Right lobe of liver (tissue), 6 donors: ENCODE measurements at places on chromosomes 16 and 17.
A peak's percentile ranks its signal among the peaks of the same experiment; 100 is the strongest.

DNA sequence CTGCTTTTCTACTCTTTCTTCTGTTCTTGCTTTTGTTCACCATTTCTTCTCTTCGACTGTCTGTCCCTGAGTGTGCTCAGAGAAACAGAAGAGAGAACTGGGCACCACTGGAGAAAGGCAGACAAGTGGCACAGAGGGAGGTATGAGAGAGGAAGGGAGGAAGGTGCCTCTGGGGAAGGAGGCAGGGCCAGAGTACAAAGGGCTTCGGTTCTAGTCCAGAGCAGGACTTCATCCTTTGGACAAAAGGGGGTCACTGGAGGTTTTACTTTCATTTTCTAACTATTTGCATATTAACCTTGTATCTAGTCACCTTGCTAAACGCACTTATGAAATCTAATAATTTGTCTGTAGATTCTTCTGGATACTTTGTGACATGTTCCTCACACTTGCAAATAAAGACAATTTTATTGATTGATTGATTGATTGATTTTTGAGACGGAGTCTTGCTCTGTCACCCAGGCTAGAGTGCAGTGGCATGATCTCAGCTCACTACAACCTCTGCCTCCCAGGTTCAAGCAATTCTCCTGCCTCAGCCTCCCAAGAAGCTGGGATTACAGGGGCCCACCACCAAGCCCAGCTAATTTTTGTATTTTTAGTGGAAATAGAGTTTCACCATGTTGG, 13.5 kb downstream of the ITGB4 start:
- H3K36me3 ChIP-seq: no peaks in the 10 kb centered on the region
- no peak for DNase-seq
- H3K27ac ChIP-seq: no peak overlapping the region

DNA sequence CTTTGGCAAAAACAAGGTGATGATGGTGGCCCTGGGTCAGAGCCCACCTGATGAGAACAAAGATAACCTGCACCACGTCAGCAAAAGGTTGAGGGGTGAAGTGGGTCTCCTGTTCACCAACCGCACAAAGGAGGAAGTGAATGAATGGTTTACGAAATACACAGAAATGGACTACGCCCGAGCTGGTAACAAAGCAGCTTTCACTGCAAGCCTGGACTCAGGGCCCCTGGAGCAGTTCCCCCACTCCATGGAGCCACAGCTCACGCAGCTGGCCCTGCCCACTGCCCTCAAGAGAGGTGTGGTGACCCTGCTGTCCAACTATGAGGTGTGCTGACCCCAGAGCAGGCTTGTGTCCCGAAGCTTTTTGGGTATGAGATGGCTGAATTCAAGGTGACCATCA, 29.7 kb upstream of the DLX4 start:
- peaks cover 4% of the 10 kb centered on the region for H3K27me3 ChIP-seq
- no peaks in the 10 kb centered on the region for H3K4me1 ChIP-seq
- no peak overlapping the region for H3K4me3 ChIP-seq
- DNase-seq: no peak
- H3K27ac ChIP-seq: no peak overlapping the region
- H3K36me3 ChIP-seq: no peaks in the 10 kb centered on the region

DNA sequence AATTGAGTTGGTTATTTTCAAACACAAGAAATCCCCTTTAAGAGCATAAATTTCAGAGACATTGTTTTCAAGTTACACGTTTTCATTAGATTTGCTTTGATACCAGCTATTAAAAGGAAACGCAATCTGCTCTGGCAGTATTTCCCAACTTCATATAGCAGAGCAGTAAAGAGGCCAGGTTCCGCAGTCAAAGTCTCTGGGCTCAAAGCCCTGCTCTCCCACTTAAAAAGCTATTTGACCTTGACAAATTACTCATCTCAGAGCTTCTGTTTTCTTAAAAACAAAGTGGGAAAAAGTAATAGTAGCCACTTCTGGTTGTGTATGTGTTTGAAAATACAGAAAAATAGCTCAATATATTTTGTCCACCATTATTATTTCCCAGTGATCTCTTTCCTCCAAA, 89.7 kb upstream of the CDYL2 start:
- no peak overlapping the region for H3K27ac ChIP-seq
- no peaks in the 10 kb centered on the region for H3K4me1 ChIP-seq
- no peak overlapping the region for H3K4me3 ChIP-seq
- H3K36me3 ChIP-seq: no peaks in the 10 kb centered on the region
- no peak for DNase-seq

DNA sequence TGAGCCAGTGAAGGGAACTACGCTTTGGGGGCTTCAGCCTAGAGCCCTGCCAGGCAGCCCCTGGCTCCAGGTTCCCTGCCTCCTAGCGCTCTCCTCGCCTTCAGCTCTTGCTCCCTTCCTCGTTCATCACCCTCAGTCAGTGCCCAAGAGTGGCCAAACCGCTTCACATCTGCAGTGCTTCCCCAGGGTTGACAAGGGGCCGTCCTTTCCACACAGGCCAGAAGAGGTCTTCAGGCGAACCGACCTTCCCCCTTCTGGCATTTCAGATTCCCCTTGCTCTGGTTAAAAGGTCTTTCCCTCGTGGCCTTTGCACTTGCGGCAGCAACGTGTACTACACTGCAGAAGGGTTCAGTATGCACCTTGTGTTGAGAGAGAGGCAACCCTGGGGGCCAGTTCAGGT, 4.1 kb downstream of the RASD1 start:
- peaks cover 19% of the 10 kb centered on the region for H3K4me1 ChIP-seq
- H3K36me3 ChIP-seq: peaks cover 11% of the 10 kb centered on the region
- no peak overlapping the region for H3K27ac ChIP-seq
- DNase-seq: no peak

DNA sequence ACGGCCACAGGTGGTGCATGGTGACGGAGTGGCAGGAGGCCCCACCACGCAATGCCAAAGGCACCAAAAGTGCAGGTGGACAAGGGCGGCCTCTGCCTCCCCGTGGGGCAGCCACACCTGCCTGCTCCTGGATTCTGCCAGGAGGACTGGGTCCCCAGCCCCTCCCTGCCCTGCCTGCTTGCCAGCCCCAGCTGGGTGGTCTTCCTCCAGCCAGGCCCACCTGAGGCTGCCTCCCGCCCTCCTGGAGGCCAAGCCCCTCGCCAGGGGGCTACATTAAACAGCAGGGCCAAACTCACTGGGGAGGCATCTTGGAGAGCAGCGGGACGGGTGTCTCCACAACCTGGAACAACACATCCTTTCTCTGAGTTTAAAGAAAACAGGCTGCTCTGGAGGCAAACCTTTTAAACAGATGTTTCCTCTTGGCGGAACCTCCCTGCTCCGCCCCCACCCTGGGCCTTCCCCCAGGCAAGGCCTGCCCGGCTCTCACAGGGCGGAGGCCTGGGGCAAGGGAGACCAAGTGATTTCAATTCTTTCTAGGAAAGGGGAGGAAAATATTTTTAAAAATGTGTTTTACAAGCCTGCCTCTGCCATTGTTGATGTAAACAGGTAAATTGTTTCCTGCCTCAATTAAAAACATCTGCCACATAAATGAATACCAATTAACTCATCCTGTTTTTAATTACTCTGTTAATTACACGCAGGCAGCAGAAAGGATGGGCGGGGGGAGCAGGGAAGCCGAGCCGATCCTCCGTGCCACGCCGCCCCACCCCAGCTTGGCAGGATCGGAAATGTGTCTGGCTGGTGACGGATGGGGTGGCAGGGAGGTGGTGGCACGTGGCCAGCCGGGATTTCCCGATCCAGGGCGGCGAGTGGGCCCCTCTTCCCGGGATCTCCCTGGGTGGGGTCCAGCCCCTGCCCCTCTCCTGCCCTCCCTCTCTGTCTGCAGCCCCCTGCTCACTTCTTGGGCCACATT, 54.4 kb upstream of the PABPN1L start:
- no peak overlapping the region for H3K4me3 ChIP-seq
- no peak overlapping the region for H3K27ac ChIP-seq
- no peaks in the 10 kb centered on the region for H3K36me3 ChIP-seq
- no peak for DNase-seq

DNA sequence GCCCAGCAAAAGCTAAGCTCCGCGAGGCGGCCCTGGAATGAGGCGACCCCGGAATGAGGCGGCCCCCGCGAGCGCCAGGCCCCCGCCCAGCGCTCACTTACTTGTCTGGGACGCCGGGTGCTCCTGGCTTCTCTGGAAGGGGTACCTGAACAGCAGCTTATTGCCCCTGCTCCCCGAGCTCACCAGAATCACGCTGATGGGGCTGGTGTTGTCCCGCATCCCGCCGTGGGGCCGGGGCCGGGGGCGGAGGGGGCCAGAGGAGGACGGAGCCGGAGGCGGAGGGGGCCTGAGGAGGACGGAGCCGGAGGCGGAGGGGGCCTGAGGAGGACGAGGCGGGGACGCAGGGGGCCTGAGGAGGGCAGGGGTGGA, 440 bp downstream of the NPRL3 start:
- H3K4me1 ChIP-seq: no peaks in the 10 kb centered on the region
- H3K4me3 ChIP-seq: peak overlapping the region; percentile 77

DNA sequence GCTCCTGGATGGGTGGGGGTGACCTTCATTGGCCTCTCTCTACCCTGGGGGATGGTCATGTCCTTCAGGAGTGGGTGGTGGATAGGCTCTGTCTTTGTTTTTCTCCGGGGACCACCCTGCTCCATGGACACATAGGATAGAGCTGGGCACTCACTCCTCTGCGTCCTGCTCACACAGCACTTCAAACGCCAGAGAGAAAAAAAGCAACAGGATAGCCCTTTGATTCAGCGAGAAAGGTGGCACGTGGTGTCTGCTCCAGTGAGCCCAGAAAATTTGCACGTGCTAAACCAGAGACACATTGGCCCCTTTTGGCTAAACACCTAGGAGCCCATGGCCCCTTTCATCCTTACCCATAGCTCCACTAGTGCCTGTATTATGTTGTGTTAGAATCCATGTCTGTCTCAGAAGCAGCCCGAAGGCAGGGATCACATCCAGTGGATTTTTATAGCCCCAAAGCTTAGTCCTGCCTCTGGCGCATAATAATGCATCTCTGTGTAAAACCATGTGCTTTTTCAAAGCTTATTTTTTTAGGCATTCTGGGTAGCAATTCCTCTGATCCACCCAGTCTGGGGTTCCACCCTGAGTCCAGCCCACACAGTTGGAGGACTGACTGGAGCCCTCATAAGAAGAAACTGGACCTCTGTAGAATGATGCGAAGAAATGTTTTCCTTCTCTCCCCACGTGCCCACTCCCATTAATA, 90.1 kb downstream of the ASIC2 start:
- no peaks in the 10 kb centered on the region for H3K36me3 ChIP-seq
- no peak for DNase-seq
- no peaks in the 10 kb centered on the region for H3K27me3 ChIP-seq

- no peaks in the 10 kb centered on the region for H3K4me1 ChIP-seq
- no peak overlapping the region for H3K4me3 ChIP-seq
- no peak for DNase-seq
- no peaks in the 10 kb centered on the region for H3K27me3 ChIP-seq
- no peak overlapping the region for H3K27ac ChIP-seq
Measured at GRCh38 chr17:7634384-7634783, 4.4 kb downstream of the SHBG start.

DNA sequence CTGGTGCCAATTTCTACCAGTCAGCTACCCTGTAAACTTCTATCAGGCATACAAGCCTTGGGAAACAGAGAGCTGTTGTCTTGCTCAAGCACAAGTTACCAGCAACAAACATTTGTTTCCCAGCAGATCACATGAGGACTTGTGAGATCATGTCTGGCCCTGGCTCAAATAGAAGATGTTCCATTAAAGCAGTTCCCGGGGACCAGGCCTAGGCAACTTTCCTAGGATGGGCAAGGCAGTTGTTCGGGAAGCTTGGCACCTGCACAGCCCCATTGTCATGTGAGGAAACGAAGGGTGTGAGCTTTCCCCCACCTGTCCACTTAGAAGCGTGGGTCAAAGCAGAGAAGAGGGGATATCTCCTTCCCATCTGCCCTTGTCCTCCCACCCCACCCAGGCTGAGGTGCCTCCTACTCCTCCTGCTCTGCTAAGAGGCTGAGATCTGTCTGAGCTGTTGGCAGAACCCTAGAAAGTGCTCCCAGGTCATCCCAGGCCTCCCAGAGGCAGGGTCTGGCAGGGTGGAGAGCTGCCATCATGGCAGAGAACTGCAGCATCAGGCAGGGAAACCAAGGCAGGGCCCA, 11.2 kb upstream of the SLC47A2 start:
- no peaks in the 10 kb centered on the region for H3K36me3 ChIP-seq
- H3K27me3 ChIP-seq: no peaks in the 10 kb centered on the region
- DNase-seq: no peak
- no peak overlapping the region for H3K4me3 ChIP-seq
- no peaks in the 10 kb centered on the region for H3K4me1 ChIP-seq

GRCh38 chr16:54526916-54527315, 240.3 kb upstream of the IRX3 start:
- DNase-seq: no peak
- no peaks in the 10 kb centered on the region for H3K4me1 ChIP-seq
- no peak overlapping the region for H3K4me3 ChIP-seq
- H3K36me3 ChIP-seq: no peaks in the 10 kb centered on the region
